Thymus (tissue), 14 donors: ENCODE measurements at places on chromosomes 1 and 21. TPM values are rescaled to one million over a fixed set of nuclear protein-coding genes. Genes with fewer than 3 reads are reported as not detected.
A peak's percentile ranks its signal among the peaks of the same experiment; 100 is the strongest.

Gene CELA2B
- 0.16 TPM for polyA plus RNA-seq

- H3K27me3 ChIP-seq: no peaks in the 10 kb centered on the region
- H3K36me3 ChIP-seq: no peaks in the 10 kb centered on the region
- H3K4me3 ChIP-seq: no peak overlapping the region
- no peak overlapping the region for H3K27ac ChIP-seq
These were observed 173.6 kb downstream of the TGFBR3 start for GRCh38 chr1:91712393-91712792.

DNA sequence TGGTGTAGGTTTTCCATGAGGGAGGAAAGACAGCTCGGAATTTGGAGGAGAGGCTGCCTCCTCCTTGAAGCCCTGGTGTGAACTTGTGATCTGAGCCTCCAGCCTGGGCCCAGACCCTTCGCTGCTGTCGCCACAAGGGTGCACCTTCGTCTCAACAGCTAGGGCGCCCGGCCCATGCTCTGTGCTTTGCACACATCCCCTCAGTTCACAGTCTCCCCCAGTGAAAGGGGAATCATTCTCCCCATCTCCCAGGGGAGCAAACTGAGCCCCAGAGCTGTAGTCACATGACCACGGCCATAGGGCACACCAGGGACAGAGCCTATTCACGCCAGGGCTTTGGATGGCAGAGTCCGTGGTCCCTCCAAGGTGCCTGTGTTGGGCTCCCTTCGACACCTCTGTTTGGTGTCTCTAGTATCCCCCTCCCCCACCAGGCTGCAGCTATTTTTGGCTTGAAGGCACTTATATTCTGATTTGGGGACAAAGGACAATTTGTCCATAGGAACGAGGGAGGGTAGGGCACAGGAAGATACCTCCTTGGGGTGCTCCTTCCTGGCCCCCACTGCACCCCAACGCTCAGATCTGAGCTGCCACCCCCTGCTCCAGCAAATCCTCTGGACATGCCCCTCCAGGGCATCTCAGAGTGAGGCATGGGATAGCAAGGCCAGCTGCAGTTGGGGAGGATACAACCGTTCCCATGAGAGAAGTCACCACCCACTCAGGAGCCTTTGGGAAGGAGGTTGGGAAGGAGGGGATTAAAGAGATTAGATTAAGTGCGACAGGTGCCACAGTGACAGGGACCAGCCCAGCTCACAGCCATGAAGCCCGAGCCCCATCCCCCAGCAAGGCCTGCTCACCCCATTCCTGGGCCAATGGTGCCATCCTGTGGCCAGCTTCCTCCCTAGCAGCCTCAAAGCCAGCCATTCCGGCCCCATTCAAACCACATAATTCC is 15.7 kb downstream of the MATN1 start:
- no peaks in the 10 kb centered on the region for H3K27me3 ChIP-seq
- DNase-seq: peak; percentile 55
- H3K36me3 ChIP-seq: no peaks in the 10 kb centered on the region
- H3K4me1 ChIP-seq: no peaks in the 10 kb centered on the region

DNA sequence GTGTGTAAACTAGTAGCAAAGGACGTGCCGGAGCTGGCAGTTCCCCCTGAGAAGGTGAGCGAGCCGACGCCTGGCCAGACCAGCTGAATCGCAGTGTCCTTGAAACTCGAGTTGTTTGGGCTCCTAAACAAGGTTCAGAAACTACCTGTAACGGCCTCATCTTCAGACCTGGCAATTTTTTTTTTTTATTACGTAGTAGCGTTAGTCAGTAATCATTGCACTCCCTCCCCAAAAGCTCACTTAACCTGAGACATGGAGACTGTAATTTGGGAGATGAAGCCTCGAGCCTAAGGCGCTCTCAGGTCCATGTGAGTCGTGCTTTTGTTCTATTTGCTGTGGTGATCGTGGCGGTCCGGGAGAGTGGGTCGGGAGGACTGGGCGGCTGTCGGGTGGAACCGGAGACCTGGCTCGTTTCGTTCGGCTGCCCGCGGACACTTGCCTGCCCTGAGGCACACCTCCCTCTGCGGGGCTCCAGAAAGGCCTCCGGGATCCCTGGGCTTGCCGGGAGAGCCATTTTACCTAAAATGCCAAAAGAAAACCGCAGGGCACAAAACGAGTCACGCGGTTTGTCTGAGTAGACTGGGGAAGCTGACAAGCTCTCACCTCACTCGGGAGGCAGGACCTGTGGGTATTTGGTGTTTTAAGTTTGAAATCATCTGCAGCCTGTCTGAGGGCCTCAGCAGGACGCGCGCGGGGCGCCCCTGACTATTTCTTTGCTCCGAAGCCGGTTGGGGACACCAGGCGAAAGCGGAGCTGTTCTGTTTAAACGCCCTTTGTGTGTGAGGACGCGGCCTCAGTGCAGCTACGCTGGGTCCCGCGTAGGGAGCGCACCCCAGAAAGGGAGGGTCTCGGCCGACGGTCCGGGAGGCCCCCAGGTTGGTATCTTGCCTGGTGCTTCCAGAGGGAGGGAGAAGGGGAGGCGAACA is 722 bp downstream of the LHX8 start:
- no peak for DNase-seq
- peaks cover 72% of the 10 kb centered on the region for H3K27me3 ChIP-seq

DNA sequence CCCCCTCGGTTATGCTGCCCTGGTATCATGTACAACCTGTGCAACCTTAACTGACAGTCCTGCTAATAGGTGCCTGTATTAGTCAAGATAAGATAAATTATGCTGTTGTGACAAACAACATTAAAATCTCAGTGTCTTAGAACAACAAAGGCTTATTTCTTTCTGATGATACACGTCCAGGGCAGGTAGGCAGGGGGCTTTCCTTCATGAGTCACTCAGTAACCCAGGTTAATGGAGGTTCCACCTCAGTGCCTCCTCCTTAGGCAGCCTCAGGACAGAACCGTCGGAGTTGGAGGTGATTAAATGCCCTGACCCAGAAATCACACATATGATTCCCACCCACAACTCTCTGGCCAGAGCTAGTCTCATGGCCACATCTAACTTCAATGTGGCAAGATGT is 94.6 kb upstream of the CASZ1 start:
- peaks cover 59% of the 10 kb centered on the region for H3K27me3 ChIP-seq
- no peaks in the 10 kb centered on the region for H3K36me3 ChIP-seq
- no peak overlapping the region for H3K27ac ChIP-seq
- H3K4me1 ChIP-seq: no peaks in the 10 kb centered on the region
- no peak for DNase-seq

DNA sequence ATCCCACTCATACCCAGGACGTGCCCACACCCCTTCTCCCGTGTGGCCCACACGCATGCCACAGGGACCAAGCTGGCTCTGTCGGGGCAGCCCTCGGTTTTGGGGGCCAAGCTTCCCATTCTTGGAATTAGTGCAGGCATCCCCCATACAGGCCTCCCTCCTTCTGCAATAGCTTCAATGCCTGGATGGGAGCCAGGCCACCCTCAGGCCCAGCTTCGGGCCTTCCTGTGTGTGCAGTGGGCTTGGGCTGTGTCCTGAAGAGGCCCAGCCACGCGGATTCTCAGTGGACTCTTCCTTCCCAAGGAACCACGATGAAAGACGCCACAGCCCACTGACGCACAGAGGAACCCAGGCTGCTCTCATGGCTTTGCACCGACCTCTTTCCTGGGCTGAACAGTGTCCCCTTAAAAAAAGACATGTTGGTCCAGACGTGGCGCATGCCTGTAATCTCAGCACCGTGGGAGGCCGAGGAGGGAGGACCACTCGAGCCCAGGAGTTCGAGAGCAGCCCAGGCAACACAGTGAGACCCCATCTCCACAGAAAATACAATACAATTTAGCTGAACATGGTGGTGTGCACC is 3.4 kb downstream of the KRTAP10-11 start:
- no peak overlapping the region for H3K4me3 ChIP-seq
- H3K27ac ChIP-seq: no peak overlapping the region
- DNase-seq: no peak
- no peaks in the 10 kb centered on the region for H3K4me1 ChIP-seq
- no peaks in the 10 kb centered on the region for H3K36me3 ChIP-seq

- no peak overlapping the region for H3K4me3 ChIP-seq
- H3K27me3 ChIP-seq: peaks cover 2% of the 10 kb centered on the region
- no peak for DNase-seq
These were observed 42.9 kb downstream of the CAMK2N1 start for GRCh38 chr1:20442920-20443625.

DNA sequence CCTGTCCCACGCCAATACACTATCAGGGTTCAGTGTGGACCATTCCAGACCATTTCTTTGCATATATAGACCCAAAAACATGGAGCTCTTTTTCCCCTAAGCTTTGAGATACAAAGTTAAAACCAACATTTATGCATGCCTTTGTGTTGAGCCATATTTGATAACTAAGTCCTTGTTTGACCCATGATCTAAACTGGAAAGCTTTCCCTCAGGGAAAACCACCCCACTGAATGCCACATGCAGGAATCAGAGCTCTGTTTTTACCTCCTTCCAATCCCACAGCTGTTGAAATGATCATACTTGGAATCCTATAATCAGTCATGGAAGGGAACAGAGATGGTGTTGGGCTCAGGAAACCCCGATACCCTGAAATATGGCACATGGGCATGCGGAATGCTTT is 14.8 kb upstream of the SLC45A1 start:
- H3K27ac ChIP-seq: no peak overlapping the region

- DNase-seq: no peak
- peaks cover 10% of the 10 kb centered on the region for H3K36me3 ChIP-seq
- H3K27ac ChIP-seq: no peak overlapping the region
- H3K4me1 ChIP-seq: no peaks in the 10 kb centered on the region
- H3K27me3 ChIP-seq: no peaks in the 10 kb centered on the region
These were observed 14.5 kb downstream of the PSMG1 start for GRCh38 chr21:39168800-39169199.
